ENCODE measurements at places on chromosomes 1 and 21.

GRCh38 chr1:36796106-36796590 lies 238.2 kb downstream of the GRIK3 start:
- no peak for DNase-seq

DNA sequence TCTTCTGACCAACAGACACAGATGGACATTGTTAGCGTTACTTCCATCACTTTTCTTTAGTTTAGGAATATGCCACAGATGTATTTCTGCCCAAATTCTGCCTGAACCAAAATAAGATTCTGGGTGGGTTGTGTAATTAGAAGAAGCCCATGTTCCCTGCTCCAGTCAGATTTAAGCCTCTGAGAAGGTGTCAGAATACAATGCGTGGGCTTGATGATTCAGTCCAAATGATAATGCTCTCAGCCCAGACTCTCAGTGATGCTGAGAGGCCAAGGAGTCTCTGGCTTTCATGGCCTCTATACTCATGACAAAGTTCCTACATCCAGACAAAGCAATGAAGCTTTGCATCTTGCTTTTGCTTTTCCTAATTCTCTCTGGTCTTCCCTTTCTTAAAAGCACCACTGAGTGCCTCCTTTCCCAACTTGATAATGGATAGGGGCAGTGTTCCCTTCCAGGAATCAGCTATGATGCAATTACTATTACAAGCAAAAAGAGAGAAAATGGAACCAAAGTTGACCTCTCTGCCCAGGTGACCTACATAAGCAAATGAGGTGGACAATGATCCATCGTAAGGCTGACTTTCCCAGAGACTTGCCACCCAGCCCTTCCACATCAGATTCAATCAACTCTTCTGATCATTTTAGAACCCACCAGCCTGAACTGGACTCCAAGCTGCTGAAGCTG lies 8.8 kb downstream of the SEC16B start:
- DNase-seq, result no peak

DNA sequence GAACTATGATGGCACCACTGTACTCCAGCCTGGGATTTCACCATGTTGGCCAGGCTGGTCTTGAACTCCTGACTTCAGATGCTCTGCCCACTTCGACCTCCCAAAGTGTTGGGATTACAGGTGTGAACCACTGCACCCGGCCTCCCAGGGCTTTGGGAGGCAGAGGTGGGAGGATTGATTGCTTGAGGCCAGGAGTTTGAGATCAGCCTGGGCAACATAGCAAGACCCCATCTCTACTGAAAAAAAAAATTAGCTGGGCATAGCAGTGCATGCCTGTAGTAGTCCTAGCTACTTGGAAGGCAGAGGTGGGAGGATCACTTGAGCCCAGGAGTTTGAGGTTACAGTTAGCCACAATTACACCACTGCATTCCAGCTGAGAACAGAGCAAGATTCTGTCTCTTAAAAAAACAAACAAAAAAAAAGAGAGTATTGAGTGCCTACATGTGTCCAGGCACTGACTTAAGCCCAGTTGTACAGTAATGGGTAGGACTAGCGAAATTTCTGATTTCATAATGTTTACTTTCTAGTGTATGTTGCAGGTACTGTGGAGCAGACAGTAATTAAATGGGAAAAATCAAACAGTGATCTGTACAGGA lies 4.2 kb downstream of the MANEAL start:
- no peak for DNase-seq

DNA sequence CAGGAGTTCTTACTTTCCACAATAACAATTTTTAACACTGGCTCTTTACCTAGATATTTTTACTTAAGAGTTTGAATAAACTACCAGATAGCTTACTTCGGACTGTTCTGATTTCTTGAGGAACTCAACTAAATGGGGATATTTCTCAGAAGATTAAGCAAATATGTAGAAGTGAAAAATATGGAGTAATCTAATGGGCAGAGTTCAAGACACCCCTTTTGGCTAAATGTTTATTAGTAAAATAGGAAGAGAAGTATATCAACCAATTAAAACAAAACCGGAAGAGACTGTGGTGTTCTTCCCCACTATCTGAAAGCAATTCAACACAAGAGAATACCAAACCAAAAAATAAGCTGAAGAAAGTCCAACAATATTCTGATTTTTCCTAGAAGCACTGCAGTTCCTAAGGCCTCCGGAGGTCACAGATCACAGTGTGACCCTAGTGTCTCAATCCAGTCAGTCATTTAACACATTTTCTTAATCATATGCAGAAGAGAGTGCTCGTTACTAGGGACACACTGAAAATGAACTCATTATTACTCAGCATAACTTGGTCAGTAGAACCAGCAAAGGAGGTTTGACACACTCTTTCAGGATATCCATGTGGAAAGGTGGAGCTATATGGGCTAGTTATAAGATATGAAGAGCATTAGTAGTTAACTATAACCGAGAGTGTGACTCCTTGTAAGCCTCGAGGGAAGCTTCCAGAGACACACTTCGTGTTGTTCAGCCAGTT lies 5.2 kb downstream of the SIPA1L2 start:
- no peak for DNase-seq
